A549 treated with Mapracorat at 1 μM for 4 hours (cell line): ENCODE measurements at places on chromosomes 7 and 10. TPM values are rescaled to one million over a fixed set of nuclear protein-coding genes. Genes with fewer than 3 reads are reported as not detected.

NKX2-3 gene
- total RNA-seq: 0.06 to 0.11 TPM (median 0.08 TPM) in 3 of 5 replicates, not detected in the others

ATRNL1 gene
- total RNA-seq: 0.14 to 0.58 TPM (median 0.29 TPM) in 5 replicates

WNT8B gene
- total RNA-seq: 0.06 TPM in 1 of 5 replicates, not detected in the others

ELMO1 gene
- 2.0 to 2.8 TPM (median 2.3 TPM) in 5 replicates for total RNA-seq

AGAP6 gene
- total RNA-seq: 7.3 to 10.0 TPM (median 8.6 TPM) in 5 replicates

ZC3HAV1 gene
- total RNA-seq: 29.7 to 32.7 TPM (median 31.1 TPM) in 5 replicates

TPK1 gene
- 1.9 to 4.1 TPM (median 2.8 TPM) in 5 replicates for total RNA-seq

DYDC2 gene
- 0.12 TPM in 1 of 5 replicates, not detected in the others for total RNA-seq

CUBN gene
- 0.03 to 0.15 TPM (median 0.08 TPM) in 5 replicates for total RNA-seq

TACR2 gene
- 0.08 to 0.19 TPM (median 0.14 TPM) in 5 replicates for total RNA-seq

TDRD1 gene
- total RNA-seq: not detected in 5 replicates

ARPC1B gene
- total RNA-seq: 276 to 303 TPM (median 289 TPM) in 5 replicates

DGKI gene
- 0.22 to 0.63 TPM (median 0.39 TPM) in 5 replicates for total RNA-seq

SMKR1 gene
- total RNA-seq: 9.5 to 13.1 TPM (median 11.3 TPM) in 5 replicates

NAT16 gene
- 0.15 to 0.20 TPM (median 0.15 TPM) in 5 replicates for total RNA-seq
